GM23338 (cell line): ENCODE measurements at places on chromosomes 5 and 9.

DNA sequence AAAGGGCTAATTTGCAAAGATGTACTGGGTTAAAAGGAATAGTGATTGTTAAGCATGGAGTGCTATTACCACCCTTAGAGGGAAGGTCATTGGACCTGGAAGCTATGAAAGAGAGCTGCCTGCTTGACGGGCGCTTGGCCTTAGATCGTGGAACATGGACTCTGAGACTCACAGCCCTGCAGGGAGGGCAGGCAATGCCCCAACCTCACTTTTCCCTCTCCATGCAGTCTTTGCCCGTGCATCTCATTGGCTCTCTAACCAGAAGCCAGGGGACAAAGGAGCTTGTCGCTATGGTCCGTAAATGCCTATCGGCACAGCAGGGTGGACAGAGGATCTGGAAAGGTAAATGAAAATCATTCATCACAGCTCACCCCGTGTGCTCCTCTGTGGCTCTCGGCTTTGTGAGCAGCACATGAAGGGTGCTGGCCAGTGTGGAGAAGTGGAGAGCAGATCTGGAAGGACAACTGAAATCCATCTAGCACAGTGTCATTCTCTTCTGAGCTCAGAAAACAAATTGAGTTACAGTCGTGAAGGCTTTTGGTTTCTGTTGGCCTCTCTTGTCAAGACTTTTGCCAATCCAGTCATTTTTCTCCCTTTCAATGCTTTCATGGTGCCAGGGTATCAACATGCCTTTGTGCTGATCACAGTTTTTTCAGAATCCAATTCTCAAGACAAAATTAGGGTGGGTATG lies 186.2 kb downstream of the SNX18 start:
- DNase-seq, result no peak

GRCh38 chr5:171598641-171599152 lies 179.2 kb downstream of the FGF18 start:
- DNase-seq, result no peak

GRCh38 chr9:131575946-131576853 lies 30.9 kb downstream of the PRRT1B start:
- no peak for DNase-seq

GRCh38 chr9:133989625-133990365 lies 2.3 kb downstream of the VAV2 start:
- no peak for DNase-seq

GRCh38 chr9:114900942-114901802 lies 29.2 kb downstream of the TNFSF8 start:
- DNase-seq, result no peak
